Left lobe of liver (tissue), 2 donors: ENCODE measurements at places on chromosomes 3 and 15. TPM values are rescaled to one million over a fixed set of nuclear protein-coding genes. Genes with fewer than 3 reads are reported as not detected.

GRCh38 chr3:156918746-156919145 lies 92.6 kb downstream of the LEKR1 start:
- DNase-seq = no peak

Gene CD200R1
- 0.38 TPM for total RNA-seq

DNA sequence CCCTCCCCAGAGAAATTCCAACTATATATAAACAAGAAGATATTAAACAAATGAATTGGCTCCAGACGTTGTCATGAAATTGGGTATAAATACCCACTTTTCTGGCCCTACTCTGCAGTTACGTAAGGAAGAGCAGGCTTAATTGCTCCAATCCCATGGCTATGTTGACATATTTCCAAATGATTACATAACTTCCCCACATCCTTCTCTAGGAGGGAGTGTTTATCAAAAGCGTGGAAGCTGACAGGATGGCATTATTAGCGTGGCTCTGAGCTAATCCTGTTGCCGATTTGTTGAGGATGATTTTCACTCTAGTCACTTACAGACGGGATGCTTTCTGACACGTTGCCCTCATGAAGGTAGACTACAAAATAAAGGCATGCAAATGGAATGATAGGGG lies 347.5 kb upstream of the TMCO5A start:
- no peak for DNase-seq

Gene GLDN
- total RNA-seq = 0.60 TPM

Gene SLC6A11
- total RNA-seq = 0.13 TPM

Gene PPP1R14D
- not detected for total RNA-seq

Gene IFT57
- total RNA-seq = 3.8 TPM

- no peak for DNase-seq
These were observed 20.3 kb upstream of the PTPN9 start for GRCh38 chr15:75599401-75599800.

Gene GP9
- 0.20 TPM for total RNA-seq

- DNase-seq = no peak
These were observed 48.0 kb upstream of the FBN1 start for GRCh38 chr15:48693484-48693883.

DNA sequence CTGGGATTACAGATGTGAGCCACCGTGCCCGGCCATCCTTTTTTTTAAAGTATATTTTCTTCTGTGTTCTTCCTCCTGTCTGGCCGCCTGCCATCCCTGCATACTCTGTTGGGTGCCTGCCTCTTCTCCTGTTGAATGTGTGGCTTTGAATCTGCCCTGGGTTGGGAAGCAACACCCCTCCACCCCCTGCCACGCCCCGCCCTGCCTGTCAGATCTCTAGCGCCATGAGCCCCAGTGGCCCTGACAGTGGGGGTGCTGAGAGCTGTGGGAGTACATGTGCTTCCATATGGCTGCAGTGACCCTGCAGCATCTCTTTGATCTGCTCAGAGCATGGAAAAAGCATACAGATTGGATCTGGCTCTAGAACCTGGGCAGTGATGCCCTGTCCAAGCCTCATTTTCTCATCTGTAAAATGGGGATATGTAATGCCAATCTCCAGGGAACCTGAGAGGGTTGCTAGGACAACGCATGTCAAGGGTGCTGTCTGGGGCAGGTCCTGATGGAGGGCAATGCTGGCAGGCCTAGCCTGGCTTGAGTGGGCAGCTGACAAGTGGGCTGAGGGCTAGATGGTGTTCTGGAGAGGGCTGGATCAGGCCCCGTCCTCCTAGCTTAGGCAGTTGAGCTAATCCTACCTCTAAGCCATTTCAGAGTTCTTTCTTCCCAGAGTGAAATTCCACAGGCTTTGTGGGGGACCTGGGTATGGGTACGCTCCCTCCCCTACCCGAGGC lies 23.9 kb downstream of the CCDC13 start:
- DNase-seq = peak; percentile 39
